ENCODE measurements at places on chromosomes 16 and 17.

DNA sequence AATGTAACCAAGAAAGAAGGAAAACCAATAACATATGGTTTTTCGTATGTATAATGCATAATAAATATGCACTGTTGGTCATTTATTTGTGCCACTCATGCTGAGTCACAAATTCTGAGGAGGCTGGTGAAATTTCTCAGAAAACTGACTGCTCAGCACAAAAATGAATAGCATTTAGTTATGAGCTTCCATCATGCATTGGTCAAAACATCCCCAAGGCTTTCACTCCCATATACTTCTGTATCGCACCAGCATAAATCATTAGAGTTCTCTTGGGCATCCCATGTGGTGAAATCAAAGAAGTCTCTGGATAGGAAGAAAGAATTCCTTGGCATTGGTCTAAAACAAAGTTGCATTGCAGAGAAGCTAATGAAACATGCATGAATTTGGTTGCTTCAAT, 785.6 kb upstream of the CDH8 start:
- no peak for DNase-seq

- DNase-seq = no peak
These were observed 34.6 kb upstream of the ALDH3A2 start for GRCh38 chr17:19613979-19614378.

GRCh38 chr16:24996731-24997130, 18.4 kb downstream of the ARHGAP17 start:
- no peak for DNase-seq

DNA sequence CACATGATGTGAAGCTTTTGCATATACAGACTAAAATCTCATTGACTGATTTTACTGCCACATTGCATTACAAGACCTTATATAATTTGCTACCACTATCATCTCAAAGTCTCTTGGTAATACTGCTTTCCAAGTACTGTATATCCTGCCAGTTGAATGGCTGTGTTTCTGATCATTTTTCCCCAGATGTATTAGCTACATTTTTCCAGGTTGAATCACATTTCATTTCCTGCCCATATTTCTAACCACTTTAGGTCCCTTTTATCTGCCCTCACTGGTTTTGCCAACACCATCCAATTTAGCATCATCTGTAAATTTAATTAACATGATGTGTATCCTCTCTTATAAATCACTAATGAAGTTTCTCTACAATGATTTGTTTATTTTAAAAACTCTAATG, 365.7 kb upstream of the PMFBP1 start:
- no peak for DNase-seq

DNA sequence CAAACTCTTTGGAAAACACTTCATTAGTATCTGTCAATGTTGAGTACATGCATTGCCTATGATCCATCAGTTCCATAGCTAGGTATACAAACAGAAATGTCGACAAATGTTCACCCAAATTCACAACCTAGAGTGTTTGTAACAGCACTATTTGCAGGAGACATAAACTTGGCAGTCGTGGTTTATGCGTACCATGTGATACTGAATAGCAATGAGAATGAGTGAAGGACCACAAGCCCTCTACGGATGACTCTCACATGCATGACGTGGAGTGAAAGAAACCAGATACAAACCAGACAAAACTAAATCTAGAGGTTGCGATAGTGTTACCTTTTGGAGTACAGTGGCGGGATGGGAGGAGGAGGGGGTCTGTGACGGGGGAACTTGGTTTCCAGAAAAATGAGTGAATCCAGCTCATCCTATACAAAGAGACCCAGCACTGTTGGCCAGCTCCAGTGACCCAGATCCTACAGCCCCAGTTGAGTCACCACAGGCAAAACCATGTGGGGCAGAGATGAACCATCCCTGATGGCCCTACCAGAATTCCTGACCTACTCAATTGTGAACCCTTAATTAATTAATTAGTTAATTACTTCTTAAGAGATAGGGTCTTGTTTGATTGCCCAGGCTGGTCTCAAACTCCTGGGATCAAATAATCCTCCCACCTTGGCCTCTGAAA, 15.9 kb upstream of the ULK2 start:
- no peak for DNase-seq

DNA sequence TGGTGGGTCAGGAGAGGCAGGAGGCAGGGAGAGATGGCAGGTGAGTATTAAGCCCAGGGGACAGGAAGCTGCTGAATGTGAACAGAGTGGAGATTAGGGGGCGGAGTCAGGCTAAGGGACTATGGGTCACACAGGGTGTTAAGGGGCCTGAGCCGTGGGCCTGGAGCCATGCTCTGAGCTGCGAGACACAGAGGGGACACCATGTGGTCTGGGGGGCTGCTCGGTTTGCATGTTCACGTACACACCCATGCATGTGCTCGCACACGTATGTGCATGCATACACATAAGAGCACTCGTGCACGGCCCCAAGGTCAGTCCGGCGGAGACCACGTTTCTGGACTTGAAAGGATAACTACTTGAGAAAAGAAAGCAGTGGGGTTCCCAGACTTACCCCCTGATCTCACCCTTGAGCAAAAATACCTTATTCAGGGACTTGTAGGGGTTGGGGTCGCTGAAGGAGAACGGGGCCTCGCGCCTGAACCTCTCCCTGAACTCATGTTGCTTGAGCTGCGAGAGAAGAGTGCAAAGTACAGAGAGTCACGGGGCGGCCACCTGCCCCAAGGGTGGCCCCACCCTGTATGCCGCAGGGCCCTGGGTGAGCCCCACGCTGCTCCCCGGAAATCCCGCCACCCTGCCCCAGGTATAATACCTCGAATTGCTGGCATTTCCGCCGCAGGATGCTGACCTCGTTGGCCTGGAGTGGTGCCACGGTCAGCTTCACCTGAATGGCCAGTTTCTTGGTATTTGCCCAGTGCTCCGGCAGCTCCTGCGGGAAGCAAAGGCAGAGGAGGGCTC, 50.8 kb downstream of the DNAH17 start:
- DNase-seq = no peak

DNA sequence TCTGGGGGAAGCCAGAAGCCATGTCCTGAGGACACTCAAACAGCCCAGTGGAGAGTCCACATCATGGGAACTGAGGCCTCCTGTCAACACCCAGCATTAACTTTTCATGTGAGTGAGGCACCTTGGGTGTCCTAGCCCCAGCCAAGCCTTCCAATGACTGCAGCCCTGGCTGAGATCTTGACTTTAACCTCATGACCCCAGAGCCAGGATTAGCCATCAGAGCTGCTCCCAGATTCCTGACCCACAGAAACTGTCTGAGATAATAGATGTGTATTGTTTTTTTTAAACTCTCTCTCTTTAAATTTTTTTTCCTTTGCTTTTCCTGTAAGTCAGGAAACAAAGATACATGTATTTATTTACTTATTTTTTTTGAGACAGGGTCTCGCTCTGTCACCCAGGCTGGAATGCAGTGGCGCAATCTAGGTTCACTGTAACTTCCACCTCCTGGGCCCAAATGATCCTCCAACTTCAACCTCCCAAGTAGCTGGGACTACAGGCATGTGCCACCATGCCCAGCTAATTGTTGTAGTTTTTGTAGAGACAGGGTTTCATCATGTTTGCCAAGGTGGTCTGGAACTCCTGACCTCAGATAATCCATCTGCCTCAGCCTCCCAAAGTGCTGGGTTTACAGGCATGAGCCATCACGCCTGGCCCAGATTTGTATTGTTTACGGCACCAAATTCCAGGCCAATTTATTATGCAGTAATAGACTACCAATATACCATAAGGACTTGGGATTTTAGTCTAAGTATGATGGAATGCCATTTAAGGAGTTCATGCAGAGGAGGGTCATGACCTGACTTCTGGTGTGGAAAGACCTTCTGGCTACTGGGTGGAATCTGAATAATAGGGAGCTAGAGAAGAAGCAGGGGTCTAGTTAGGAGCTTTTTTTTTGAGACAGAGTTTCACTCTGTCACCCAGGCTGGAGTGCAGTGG, 14.0 kb upstream of the TMEM94 start:
- no peak for DNase-seq

DNA sequence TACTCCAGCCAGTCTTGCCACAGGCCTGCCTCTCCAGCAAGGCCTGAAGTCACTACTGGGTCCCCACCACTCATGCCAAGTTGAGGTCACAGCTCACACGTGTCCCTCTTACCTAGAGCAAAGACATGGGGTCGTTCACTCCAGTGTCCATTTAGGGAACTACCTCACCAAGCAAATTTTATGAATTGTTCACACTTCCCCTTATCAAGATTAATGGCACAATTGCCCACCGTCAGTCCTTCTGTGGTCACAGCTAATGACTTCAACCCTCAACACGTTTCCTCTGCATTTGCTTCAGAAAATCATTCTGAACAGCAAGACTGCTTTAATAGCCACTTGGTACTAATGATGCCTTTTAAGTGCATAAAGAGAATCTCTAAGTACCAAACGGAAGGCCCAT, 14.6 kb downstream of the IRX6 start:
- no peak for DNase-seq

DNA sequence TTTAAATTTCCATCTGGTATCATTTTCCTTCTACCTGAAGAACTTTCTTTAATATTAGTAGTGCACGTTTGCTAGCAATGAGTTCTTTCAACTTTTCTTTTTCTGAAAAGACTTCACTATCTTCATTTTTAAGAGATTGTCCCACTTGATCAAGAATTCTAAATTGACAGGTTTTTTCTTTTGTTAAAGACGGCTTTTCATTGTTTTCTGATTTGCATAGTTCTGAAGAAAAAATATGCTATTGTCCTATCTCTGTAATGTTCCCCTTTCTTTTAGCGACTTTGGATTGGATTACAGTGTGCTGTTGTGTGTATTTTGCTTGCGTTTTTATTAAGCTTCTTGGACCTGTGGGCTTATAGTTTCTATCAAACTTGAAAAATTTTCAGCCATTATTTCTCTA, 126.3 kb upstream of the NACA2 start:
- DNase-seq = no peak

GRCh38 chr16:25143928-25144327, 32.4 kb downstream of the LCMT1 start:
- no peak for DNase-seq

DNA sequence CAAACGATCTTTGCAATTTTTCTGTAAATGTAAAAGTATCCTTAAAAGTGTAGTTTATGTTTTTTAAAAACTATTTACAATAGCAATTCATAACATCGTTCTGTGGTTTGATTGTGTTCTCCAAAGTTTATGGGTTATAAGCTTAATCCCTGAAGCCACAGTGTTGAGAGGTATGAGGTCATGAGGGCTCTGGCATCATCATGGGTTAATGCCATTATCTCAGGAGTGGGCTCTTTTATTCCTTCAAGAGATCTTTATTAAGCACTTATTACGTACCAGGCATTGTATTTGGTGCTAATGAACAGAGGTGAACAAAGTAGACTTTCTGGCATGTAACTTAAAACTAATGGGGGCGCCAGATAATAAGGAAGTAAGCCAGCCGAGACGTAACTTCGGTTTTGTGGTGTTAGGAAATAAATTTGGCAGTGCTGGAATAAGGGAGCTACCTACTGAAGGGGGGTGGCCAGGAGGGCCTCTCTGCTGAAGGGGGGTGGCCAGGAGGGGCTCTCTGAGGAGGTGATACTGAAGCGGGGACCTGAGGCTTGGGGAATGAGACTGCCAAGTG, 158.1 kb downstream of the VPS53 start:
- DNase-seq = no peak

DNA sequence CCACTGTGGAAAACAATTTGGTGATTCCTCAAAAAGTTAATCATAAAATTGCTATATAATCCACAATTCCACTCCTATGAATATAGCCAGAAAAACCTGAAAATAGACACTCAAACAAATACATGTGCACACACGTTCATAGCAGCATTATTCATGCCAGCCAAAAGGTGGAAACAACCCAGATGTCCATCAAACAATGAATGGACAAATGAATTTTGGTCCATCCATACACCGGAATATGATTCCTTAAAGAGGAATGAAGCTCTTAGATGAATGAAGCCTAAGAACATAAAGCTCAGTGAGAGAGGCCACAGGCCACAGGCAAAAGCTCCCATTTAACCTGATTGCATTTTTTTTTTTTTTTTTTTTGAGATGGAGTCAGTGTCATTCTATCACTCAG, 114.6 kb upstream of the TNRC6C start:
- no peak for DNase-seq

DNA sequence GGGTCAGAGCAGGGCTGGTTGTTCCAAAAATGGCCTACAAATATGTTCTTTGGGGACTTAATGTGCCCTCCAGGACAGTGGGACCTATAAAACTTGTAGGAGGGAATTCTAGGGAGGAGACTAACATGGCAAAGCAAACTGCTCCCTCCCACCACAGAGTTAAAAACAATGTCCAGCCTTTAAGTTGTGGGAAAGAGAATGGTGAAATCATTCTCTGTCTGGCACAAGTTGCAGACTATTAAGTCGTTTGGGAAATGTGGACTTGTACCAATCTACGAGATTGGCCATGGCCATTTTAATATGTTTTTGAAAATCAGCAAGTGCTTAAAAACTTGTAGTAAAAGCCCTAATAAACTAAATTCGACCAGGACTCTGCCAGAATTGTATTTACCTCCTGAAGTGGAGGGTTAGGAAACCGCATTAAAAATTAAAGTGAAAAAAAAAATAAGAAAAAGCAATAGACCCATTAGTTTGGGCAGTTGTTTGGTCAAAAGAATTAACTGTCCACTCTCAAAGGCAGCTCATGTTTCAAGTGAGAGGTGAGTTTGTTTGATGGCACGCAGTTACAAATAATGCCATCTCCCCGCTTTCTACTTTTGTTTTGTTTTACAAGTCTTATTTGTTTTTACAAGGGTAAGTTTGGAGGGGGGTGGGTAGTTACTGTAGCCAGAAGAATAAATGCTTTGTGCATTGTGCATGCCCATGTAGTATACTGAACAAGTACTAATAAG, 32.4 kb downstream of the ANKFN1 start:
- no peak for DNase-seq

DNA sequence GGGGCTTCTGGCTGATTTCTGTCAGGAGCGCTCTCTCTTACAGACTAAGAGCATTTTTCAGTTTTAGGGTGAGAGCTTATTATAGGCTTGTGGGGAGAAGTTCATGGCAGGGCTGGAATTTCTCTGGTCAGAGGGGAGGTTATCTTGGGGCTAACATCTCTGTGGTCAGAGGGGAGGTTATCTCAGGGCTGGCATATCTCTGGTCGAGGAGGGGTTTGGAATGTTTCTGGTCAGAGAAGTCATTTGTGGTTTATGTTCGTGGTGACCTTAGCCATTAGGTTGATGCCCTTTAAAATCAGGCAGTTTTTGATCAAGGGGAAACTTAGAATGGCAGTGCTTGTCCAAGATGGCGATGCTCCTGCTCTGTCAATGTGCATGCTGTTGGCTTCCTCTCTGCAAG, 10.8 kb upstream of the USP31 start:
- no peak for DNase-seq

- DNase-seq = no peak
These were observed 29.3 kb upstream of the KDM8 start for GRCh38 chr16:27174007-27174406.

- DNase-seq = no peak
These were observed 233.1 kb upstream of the AXIN2 start for GRCh38 chr17:65794572-65794971.

DNA sequence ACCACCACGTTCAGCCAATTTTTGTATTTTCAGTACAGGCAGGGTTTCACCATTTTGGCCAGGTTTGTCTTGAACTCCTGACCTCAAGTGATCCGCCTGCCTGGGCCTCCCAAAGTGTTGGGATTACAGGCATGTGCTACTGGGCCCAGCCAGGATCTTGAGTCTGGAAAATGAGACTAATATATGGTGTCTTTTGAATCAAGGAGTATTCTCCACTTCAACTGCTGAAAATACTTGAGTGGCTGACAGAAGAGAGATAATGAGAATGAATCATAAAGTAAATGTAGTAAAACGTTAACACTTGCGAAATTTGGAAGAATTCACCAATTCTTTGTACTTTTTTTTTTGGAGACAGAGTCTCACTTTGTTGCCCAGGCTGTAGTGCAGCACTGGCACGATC, 16.6 kb downstream of the SMYD4 start:
- no peak for DNase-seq

- DNase-seq = no peak
These were observed 1.6 kb downstream of the NUFIP2 start for GRCh38 chr17:29292071-29292991.

Data from esophagus squamous epithelium (tissue), 5 donors.